Activated CD8-positive, alpha-beta memory T cell treated with anti-CD3 and anti-CD28 coated beads for 4 hours (primary cell): ENCODE measurements at places on chromosomes 16 and 17.

GRCh38 chr17:12613566-12613965, 52.1 kb upstream of the MYOCD start:
- no peak for DNase-seq

DNA sequence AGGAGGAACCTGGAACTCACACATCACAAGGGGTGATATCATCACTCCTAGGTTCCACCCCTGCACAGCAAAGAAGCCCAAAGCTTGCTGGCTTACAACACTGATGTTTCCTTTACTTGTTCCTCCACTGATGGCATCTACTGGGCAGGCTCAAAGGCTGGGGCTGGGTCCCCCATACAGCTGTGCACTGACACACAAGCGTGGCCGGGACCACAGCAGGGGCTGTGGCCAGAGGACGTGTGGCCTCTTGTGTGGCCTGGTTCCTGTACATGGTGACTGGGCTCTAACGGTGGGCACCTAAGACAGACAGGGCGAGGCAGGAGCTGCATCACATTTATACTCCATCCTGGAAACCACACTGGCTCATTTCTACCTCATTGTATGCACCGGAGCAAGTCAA, 264.4 kb upstream of the FOXF1 start:
- DNase-seq, result no peak

DNA sequence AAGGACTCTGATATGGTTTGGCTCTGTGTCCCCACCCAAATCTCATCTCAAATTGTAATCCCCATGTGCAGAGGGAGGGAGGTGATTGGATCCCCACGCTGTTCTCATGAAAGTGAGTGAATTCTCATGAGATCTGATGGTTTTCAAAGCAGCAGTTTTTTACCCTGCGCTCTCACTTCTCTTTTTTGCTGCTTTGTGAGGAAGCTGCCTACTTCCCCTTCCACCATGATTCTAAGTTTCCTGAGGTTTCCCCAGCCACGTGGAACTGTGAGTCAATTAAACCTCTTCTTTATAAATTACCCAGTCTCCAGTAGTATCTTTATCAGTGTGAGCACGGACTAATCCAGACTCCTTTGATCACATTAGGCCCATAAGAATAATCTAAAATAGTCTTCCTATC, 719.7 kb upstream of the CDH8 start:
- no peak for DNase-seq

- DNase-seq, result no peak
Observed at GRCh38 chr17:75950855-75951554, 10.2 kb upstream of the FBF1 start.

DNA sequence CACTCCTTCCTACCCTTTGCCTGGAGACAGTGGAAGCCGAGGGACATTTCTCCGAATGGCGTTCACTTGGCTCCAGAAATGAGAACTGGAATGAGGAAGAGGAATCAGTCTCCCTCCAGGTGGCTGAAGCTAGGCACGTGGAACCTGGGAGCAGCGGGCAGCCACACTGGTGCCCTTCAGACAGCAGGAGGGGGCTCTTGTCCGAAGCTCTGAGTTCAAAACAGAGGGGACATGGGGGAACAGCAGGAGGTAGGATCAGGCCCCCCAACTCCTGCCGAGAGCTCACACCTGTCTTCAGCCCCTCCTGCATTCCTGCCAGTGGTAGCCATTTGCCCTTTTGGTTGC, 41.5 kb downstream of the TMEM235 start:
- no peak for DNase-seq

DNA sequence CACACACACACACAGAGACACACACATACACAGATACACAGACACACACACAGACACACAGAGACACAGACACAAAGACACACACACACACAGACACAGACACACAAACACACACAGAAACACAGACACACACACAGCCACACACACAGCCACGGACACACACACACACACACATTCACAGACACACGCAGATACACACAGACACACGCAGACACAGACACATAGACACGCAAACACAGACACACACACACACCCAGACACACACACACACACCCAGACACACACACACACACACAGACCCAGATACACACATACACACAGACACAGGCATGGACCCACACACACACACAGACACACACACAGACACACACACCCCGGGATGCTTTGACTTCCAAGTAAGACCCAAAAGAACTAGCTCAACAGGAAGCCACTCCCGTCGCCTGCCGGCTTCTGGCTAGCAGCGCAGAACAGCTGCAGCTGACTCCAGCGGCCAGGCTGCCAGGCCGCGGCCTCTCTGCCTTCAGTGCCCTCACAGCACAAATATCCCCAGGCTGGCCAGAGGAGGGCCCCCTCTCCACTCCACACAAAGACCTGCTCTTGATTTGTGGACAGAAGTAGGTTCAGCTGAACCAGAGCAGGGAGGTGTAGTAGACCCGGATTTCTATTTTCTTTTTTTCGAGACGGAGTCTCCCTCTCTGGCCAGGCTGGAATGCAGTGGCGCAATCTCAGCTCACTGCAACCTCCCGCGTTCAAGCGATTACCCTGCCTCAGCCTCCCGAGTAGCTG, 6.0 kb upstream of the CHRNE start:
- peak; percentile 46 for DNase-seq

GRCh38 chr17:12579288-12579687, 86.4 kb upstream of the MYOCD start:
- no peak for DNase-seq

DNA sequence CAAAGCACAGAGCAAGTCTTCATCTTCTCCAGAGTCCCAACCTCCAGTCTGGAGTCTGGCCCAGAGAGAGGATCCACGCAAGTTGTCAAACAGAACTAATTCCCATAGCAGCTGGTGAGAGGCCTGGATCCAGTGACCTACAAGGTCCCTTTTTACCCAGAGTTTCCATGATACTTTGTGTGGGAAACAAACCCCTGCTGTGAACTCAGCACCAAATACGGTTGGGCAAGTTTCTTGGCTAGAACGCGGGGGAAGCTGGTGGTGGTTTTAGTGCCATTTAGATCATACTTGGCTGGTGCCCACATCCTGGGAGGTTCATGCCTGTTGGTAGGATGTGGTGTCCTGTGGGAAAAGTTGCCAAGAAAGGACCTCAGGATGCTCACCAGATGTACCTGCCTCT, 18.1 kb downstream of the TMC7 start:
- no peak for DNase-seq

DNA sequence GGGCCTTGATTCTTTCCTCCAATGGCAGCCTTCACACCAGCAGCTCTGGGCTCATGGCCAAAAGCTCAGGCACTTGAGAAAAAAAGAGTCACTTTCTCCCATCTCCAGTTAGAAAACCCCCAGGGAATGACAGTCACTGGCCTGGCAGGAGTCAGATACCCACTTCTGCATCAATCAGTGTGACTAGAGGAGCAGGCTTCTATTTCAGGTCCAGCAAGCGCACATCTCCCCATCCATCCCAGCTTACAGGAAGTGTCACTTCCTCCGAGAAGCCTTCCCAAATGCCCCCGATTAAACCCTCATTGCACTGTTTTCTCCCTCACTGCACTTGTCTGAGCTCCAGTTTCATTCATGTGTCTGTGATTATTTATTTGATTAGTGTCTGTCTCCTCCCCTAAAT, 30.4 kb upstream of the CCL1 start:
- no peak for DNase-seq

DNA sequence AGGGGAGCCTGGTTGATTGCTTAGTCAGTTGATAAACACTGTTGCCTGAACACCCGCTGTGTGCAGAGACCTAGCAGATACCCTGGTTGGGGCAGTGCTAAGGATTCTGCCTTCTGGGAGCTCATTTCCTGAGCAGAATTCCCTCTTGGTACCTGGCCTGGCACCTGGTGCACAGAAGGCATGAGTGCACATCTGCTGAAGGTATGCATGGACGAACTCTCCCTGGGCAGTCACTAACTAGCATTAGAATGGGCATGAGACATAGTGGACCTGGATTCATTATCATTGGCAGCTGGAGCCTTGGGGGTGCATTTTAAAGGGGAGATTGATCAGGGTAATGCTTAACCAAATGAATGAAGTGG, 13.1 kb downstream of the ADCY7 start:
- DNase-seq, result no peak

DNA sequence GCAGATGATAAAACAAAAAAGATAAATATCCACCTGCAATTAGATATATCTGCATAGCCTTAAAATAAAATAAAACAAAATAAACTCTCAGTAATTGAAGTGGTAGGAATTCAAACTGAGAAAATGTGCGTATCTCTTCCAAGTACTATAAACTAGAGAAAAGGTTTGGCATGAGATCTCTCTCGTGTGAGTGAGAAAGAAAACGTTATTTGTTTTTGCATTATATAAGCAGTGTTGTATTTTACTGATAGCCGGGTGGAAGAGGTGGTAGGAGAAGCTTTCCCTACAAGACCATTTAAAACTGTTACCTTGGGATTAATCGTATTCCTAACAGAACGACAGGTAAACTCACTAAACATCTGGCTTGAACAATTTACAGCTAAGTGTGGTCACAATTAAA, 15.6 kb downstream of the CDH8 start:
- no peak for DNase-seq

- no peak for DNase-seq
Observed at GRCh38 chr16:7612671-7613070, 280.0 kb downstream of the RBFOX1 start.

DNA sequence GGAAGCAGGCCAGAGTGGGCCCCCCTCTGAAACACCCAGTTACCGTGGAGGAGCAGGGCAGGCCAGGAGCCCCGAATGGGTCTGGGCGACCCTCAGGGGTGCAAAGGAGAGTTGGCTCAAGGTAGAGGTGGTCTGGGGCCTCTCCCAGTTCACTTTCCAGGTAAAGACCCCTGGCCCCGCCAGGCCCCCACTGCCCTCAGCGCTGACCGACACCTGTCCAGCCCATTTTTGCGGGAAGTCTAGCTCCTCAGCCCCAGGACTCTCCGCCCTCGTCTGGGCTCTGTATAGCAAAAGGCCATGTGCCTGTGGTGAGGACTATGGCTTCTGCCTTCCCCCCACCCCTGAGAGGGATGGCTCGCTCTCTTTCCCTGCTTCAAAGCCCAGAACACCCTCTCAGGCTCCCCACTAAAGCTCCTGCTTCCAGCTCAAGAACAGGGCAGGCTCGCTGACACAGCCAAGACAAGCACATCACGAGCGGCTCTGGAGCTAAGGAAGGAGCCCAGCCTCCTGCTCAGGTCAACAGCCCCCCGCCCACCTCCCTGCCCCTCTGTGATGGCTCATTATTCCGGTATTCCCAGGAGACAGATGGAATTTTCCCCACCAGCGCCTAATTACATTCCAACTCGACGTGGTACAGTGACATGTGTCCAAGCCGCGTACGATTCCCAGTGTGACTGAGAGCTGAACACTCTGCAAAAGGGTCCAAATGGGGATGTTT, 59.4 kb downstream of the RTN4RL1 start:
- DNase-seq, result no peak

DNA sequence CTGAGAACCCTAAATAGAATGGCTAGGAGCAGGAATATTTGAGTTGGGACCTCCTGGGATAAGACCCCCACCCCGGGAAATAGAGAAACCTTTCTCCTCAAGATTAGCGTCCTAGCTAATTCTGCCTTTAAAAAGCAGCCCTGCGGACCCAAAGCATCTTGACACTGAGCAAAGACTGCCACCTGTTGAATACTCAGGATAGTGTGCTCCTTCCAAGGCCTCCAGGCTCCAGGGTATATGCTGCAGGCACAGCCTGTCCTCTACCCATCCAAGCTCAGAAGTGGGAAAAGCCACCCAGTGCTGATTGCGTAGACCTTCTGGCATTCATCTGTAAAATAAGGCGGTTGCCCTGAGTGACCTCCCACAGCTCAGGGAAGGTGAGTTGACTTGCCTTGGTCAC, 456.2 kb upstream of the DYNLRB2 start:
- DNase-seq, result no peak

GRCh38 chr17:15776871-15777270, 44.8 kb downstream of the TBC1D26 start:
- no peak for DNase-seq

DNA sequence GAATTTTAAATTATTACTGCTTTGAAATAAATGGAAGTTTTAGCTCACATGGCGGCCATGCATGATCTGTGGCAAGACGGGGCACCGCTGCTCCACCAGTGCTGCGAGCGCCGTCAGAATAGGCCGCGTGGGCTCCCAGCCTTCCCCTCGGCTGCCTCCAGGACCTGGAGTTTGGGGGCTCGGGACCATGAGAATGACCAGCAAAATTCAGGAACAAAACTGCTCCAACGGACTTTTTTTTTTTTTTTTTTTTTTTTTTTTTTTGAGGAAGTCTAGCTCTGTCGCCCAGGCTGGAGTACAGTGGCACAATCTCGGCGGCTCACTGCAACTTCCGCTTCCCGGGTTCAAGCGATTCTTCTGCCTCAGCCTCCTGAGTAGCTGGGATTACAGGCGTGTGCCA, 38.3 kb upstream of the AKAP1 start:
- DNase-seq, result no peak

GRCh38 chr16:47061204-47061603, 82.5 kb downstream of the NETO2 start:
- no peak for DNase-seq

GRCh38 chr16:969508-970385, 1.0 kb downstream of the LMF1 start:
- DNase-seq, result no peak

DNA sequence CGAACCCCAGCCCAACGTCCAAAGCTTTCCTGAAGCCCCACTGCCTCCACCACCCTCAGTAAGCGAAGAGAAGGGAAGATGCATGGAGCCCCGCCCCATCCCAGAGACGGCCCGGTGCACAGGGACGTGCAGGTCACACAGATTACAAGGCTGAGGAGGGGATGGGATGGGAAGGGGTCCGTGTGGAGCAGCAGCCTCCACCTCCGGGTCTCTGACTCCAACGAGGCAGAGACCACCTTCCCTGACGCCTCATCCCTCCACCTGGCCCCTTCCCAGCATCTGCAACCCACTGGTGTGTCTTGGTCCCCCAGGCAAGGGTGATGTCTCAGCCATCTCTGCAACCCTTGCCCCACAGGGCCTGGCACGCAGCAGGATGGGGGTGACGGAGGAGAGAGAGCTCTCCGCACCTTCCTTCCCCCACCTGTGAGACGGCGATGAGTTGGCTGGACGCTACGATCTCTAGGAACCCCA, 58.5 kb downstream of the TBC1D16 start:
- DNase-seq, result no peak

GRCh38 chr17:46090871-46091270, 91.8 kb downstream of the STH start:
- DNase-seq, result no peak
